Progenitor cell of endocrine pancreas (in vitro differentiated cells): ENCODE measurements at places on chromosomes 16 and 17.

DNA sequence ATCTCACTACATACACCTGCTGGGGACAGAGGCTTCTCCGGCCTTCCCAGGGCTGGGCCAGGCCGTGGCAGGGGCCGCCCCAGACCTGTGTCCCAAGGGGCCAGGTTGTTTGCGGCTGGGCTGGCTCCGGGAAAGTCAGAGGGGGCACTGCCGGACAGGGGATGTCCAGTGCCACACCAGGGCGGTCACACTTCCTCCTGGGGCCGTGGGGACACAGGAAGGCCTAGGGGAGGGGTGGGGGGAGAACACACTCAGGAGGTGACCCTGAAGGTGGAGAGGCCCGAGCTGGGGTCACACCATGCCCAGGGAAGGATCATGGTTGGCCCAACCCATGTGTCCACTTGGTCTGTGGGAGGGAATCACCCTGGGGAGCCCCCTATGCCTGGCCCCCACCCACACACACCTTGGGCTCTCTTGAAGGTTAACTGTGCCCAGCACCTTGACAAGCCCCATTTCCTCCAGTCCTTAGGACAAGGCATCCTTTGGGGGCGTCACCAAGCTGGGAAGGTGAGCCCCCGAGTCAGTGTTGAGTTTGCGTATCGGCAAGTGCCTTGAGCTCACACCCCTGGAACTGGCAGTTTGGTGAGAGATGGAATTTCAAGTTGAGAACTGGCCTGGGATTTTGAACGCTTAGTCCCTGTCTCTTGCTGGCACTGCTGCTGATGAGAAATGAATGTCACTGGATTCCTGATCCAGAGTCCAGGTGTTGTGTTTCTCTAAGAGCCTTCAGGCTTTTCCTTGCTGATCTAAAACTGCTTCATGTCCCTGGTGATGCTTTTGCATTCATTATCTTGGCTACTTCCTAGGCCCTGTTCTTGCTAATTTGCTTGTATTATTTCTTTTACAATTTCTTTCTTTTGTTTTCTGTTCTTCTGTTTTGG lies 7.7 kb upstream of the ACTG1 start:
- DNase-seq = peak; percentile 13

GRCh38 chr16:58755989-58756649 lies 22.0 kb upstream of the GOT2 start:
- peak; percentile 34 for DNase-seq

GRCh38 chr16:88905563-88905962 lies 39.1 kb upstream of the PABPN1L start:
- DNase-seq = no peak

GRCh38 chr17:8326511-8327302 lies 12.9 kb upstream of the ODF4 start:
- DNase-seq = peak; percentile 31

DNA sequence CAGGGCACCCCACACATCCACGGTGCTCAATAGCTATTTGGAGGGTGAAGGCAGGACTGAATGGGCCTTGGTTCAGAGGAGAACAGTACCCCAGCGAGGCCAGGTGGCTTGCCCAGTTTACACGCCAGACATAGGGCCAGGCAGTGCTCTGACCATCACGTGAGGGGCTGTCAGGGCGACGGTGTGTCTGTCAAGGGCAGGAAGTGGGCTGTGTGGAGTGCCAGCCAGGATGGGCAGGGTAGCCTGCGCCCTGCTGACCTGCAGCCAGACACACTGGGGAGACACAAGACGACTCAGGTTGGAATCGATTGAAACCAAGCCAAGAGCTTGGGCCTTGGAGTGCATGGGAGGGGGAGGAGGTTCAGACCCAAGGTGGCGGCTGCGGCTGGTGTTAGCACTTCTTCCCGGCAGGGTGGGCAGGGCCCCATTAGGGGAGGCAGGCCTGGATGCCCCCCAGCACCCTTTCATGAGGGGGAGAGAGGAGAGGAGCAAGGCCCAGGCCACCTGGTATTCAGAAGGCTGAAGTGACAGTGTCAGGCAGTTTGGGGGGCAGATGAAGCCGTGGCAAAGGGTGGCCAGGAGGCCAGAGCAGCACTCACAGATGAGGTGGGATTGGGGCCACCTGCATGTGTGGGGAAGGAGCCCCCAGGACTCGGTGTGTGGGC lies 68.2 kb downstream of the SREBF1 start:
- DNase-seq = no peak

GRCh38 chr16:77383606-77384187 lies 51.1 kb downstream of the ADAMTS18 start:
- no peak for DNase-seq

- no peak for DNase-seq
Measured at GRCh38 chr17:9121186-9121820, 100.0 kb downstream of the NTN1 start.

DNA sequence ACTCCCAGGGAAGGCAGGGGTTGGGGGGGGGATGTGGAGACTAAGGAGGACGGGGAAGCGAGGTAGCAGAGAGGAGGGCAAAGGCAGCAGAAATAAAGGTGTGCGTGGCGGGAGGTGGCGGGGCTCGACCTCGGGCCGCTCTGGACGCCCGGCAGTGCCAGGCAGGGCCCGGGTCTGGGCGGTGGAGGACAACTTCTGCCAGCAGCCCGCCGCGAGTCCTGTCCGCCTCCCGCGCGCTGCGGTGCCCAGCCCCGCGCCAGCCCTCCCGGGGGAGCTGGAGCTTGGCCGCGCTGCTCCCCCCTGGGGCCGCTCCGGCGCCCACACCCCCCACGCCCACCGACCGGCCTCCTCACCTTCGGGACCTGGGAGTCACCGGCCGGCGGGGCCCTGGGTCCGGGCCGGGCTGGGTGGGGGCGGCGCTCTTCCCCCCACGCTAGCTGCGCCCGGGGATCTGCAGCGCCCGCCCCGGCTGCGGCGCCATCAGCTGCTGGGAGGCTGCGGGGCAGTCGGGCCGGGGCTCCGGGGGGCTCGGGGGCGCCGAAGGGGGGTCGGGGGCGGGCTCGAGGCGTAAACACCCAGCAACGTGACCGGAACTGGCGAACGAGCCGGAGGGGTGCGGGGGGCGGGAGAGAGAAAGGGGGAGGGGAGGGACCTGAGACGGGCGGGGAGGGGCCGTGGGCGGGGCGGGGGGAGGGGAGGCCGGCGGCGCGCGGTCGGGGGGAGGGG lies at the start of gene CCDC92B:
TSS of gene CCDC92B (minus strand) at position 595 of the 726 bp plus-strand sequence. CDS start 14,507 bp downstream, outside the sequence.
- no peak for DNase-seq

GRCh38 chr16:27251541-27252205 lies 16.9 kb downstream of the NSMCE1 start:
- no peak for DNase-seq

GRCh38 chr17:45093444-45094110 lies 32.5 kb downstream of the NMT1 start:
- no peak for DNase-seq

DNA sequence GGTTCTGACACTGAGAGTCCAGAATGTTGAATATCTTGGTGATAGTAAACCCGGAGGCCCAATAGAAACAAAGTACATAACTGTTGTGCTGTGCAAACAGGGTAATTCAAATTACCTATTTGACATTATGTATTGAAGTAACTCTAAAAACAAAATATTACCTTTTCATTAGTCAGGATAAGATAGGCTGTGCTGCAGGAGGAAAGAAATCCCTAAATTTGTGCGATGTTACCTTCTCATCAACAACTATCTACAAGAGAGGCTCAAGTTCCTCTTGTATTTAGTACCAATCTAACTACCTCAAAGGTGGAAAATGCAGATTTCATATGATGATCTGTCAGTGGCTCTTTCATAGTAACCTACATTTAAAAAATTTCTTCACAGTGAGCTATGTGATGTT lies 367.2 kb downstream of the ZFHX3 start:
- DNase-seq = no peak

GRCh38 chr16:82197540-82198240 lies 27.7 kb upstream of the MPHOSPH6 start:
- DNase-seq = no peak

DNA sequence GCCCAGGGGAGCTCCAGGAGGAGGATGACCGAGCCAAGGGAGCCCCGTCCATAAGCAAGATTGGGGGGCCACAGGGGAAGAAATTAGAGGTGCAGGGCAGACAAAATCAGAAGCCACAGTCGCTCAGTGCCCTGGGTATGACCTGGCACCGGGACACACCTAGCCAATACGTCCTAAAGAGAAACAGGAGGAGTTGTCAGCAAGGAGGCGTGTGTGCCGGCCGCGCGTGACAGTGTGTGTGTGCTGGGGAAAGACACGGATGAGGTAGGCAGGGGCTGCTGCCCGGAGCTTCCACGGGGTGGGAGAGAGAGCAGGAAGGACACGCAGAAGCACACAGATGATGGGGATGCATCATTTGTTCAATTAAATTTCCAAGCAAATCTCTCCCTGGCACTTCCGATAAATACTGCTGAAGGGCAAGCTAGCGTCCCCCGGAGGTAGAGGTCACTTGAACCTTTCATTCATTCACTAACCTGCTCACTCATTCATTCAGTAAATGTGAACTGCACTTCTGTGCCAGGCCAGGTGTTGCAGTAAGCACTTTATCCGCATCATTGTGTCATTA lies 38.0 kb downstream of the C16orf95 start:
- no peak for DNase-seq

GRCh38 chr17:17220529-17220928 lies 14.4 kb upstream of the PLD6 start:
- DNase-seq = no peak

DNA sequence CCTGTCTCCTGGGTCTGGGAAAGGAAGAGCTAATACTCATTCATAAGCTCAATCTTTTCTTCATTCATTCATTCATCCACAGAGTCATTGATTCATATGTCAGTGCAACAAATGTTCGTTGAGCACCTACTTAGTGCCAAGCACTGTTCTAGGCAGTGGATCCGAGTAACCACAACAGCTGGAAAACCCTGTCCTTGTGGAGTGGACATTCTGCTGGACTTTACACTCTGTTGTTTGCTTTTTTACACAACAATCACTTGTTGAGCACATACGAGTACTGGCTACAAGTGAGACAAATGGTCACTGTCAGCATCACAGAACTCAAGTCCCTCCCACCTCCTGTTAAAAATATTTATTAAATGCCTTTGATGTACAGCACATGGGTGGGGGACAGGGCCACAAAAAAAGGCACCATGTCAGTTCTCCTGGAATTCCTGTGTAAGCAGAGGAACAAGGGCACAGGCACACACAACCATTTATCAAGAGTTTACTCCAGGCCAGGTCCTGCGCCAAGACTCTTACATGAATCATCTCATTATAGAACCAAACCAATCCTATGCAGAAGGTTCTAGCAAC lies 46.9 kb downstream of the TEKT5 start:
- DNase-seq = no peak

DNA sequence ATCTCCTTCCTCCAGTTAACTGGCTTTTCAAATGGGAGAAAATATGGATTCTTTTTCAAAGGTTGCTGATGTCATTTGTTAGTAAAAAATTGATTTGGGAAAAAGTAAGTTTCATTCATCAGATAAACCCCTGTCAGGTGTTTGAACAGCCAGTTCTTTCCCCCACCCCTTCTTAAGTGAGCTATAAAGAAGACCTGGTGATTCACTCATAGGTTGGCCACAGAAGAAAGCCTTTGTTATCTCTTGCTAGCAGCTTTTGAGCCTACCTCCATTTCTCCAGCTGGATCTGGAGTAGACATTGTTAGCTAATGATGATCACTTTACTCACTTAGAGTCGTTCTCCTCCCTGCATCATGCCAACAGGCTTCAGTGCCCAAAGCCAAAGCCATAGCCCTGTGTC lies 63.0 kb downstream of the NLK start:
- DNase-seq = no peak

DNA sequence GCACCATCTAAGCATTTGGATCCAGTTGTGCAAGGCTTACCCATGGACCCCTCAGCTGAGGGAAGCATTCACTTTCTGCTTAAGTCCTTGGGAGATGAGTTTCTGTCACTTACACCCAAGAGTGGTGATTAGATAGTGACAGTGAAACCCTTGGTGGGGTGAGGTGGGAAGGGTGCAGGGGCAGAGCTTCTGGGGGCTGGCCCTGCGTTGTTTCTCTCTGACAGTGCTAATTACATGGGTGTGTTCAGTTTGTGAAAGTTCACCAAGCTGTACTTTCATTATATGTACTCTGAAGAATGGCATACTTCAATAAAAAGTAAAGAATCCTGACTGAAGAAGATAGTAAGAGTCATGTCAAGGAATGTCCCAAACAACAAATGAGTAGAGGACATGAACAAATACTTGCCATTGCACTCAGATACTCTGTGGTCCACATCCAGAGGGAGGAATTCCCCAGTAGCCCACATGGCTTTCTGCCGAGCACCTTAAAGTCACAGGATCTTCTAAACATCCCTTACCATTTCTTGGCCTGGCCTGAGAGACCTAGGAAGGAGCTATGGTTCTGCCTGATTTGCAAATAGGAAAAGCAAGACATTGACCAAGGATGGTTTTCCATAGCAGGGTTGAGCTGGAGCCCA lies 8.4 kb downstream of the CHST6 start:
- DNase-seq = no peak

DNA sequence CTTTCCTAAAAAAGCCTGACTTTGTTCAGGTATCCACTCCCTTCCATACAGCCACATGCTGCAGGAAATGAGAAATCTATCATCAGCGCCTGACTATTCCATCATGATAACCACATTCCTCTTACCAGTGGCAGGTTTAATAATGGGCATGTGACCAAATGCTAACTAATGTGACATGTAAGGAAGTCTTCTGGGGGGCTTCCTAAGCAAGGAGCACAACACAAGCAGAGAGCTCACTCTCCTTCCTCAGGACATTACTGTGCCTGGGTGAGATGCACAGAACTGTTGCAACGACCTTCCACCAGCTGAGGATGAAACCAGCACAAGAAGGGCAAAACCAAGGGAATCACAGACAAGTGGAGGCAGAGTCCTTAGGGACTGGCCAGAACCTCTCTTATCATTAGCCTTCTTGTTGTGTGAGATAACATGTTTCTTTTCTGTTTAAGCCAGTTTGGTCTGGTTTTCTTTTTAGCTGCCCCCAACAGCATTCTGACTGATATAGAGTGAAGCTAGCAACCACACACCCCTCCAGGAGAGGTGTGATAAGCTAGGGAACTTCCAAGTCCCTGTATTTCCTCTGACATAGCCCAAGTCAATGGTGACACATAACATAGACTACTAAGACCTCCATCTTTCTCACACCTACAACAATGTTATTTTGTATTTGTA lies 16.9 kb downstream of the MYO1D start:
- no peak for DNase-seq

- no peak for DNase-seq
Measured at GRCh38 chr16:15873301-15873700, 15.1 kb downstream of the CEP20 start.

DNA sequence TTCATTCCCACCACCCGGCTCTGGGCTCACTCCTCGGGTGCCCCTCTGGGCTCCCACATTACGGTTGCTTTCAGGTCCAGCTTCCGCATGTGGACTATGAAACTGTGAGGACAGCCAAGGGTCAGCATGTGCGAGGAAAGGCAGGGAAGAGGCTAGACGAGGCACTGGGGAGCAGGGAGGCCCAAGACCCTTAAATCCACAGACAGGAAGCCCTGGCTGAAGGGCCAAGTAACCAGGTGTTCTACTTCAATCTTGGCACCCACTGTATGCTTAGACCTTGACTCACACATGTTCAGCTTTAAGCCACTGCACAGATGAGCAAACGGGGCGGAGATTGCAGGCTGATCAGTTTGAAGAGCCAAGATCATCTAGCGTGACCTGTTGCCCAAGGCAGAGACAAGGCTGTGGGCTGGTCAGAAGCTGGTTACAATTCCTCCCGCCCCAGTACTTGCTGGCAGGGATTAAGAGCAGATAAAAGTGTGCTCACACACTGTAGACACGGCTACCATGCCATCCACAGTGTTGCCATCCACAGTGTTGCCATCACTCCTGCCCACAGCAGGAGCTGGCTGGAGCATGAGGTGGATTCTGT lies at the start of gene CES4A:
TSS of gene CES4A (plus strand) at position 393 of the 592 bp plus-strand sequence. CDS start at position 577, 184 bp downstream.
- DNase-seq = no peak
